ENCODE measurements at places on chromosomes 4 and X. TPM values are rescaled to one million over a fixed set of nuclear protein-coding genes. Genes with fewer than 3 reads are reported as not detected.

DNA sequence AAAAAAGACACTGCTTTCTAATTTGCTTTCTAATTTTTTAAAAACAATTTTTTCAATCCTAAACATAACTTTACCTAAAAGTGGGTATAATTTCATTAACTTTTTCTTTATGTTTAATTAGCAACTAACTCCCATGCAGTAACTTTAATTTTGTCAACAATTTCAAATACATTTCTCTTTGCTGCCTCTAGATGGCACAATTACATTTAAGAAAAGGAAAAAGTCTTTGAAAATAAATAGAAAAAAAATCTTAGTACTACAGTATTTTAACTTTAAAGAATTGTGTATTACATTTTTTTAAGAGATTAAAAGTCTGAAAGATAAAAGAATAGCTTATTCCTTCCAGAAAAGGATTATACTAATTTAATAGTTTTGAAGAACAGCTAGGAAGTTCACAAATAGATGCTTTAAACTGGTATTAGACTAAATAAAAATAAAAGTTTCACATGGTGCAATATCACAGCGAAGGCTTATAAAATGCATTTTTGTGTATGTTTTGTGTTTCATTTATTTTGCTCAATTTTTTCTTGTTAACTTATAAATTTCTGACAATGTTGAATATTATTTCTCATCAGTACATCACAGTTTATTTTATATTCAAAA is 105.1 kb downstream of the ADGRA3 start:
- no peaks in the 10 kb centered on the region for H3K4me1 ChIP-seq
- H3K27me3 ChIP-seq = no peaks in the 10 kb centered on the region
- no peak overlapping the region for H3K4me3 ChIP-seq
- H3K27ac ChIP-seq = no peak overlapping the region
- no peak for DNase-seq
- no peaks in the 10 kb centered on the region for H3K36me3 ChIP-seq

DNA sequence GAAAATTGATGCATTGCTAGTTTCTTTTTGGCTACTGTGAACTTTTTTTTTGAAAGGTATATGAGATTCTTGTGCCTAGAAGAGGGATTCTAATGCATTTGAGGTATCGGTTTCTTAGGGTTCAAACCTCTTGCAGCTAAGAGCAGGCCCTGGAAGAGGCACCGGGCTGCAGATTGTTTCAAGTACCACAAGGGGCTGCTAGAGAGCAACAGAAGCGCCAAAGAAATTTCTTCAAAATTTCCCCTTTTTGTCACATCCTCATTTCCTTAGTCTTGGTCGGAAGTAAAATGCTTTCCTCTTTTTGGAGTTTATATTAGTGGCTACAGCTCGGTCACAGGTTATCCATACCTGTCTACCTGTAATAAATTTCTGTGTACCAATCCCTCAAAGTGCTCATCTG is 89.8 kb downstream of the PDGFRA start:
- peaks cover 13% of the 10 kb centered on the region for H3K36me3 ChIP-seq
- no peaks in the 10 kb centered on the region for H3K27me3 ChIP-seq
- no peak for DNase-seq
- no peak overlapping the region for H3K27ac ChIP-seq

- no peaks in the 10 kb centered on the region for H3K36me3 ChIP-seq
- H3K27ac ChIP-seq = no peak overlapping the region
- no peaks in the 10 kb centered on the region for H3K4me1 ChIP-seq
- H3K27me3 ChIP-seq = no peaks in the 10 kb centered on the region
- DNase-seq = no peak
Measured at GRCh38 chrX:10041383-10041782, 74.2 kb downstream of the CLDN34 start.

GRCh38 chrX:38018766-38019425 is 12.5 kb downstream of the SYTL5 start:
- no peak overlapping the region for H3K4me3 ChIP-seq
- no peak for DNase-seq
- H3K4me1 ChIP-seq = no peaks in the 10 kb centered on the region
- no peak overlapping the region for H3K27ac ChIP-seq

- H3K4me1 ChIP-seq = peaks cover 6% of the 10 kb centered on the region
- no peaks in the 10 kb centered on the region for H3K36me3 ChIP-seq
- peaks cover 36% of the 10 kb centered on the region for H3K27me3 ChIP-seq
- H3K4me3 ChIP-seq = no peak within 1 kb of the TSS
- peak; percentile 18 for DNase-seq
Measured at GRCh38 chr4:176792326-176793059, at the start of gene VEGFC. VEGFC (minus strand) TSS chr4:176792922; CDS start chr4:176792311, 611 bp downstream.

DNA sequence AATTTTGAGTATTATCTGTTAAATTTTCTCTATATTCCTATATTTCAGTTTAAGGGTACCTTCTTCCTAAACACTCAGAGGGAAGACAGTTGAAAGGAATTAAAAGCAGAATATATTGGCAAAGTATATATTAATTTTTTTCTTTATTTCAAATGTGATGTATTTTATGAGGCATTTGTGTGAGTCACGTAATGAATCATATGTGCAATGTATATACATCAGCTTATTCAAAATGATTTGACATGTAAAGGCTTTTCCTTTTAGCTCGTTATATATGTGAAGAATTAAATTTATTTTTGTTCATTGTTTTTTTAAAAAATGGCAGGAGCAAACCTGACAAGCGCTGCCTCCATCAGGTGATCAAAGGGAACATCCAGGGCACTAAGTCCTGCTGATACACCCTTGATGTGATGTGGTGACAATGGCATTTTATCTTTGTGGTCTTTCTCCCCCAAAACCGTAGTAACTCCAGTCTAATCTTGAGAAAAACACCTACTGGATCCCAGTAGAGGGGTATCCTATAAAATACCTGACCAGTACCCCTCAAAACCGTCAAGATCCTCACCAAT is 8.9 kb downstream of the WWC2 start:
- no peaks in the 10 kb centered on the region for H3K36me3 ChIP-seq
- peaks cover under 1% of the 10 kb centered on the region for H3K27me3 ChIP-seq
- no peak overlapping the region for H3K4me3 ChIP-seq
- DNase-seq = no peak

DNA sequence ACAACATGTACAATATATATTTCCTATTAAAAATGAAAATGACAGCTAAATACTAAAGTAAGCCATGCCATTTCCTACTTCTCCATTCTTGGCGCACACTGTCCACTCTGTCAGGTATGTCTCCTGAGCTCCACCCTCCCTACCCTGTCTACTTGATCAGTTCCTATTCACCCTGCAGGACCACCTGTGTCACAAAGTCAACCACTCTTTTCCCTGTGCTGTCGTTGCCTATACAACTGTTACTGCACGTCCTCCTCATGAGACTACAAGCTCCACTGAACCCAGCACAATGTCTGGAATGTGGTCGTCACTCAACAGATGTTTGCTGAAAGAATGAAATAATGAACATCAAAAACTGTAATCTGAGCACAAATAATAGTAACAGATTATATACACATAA is 54.9 kb downstream of the SLC9A7 start:
- no peak for DNase-seq
- peaks cover 11% of the 10 kb centered on the region for H3K36me3 ChIP-seq
- no peaks in the 10 kb centered on the region for H3K27me3 ChIP-seq
- H3K4me1 ChIP-seq = peaks cover 46% of the 10 kb centered on the region

The RASSF6 gene
- 0.05 TPM for total RNA-seq

All from activated CD4-positive, alpha-beta memory T cell treated with anti-CD3 and anti-CD28 coated beads, Interleukin-2, amount 10 ng/mL, durations not matched to agents 7 days and 5 days (primary cell).